ENCODE measurements at places on chromosomes 7 and 10.

GRCh38 chr10:123382491-123382890 is 228.3 kb downstream of the BUB3 start:
- no peak for DNase-seq

DNA sequence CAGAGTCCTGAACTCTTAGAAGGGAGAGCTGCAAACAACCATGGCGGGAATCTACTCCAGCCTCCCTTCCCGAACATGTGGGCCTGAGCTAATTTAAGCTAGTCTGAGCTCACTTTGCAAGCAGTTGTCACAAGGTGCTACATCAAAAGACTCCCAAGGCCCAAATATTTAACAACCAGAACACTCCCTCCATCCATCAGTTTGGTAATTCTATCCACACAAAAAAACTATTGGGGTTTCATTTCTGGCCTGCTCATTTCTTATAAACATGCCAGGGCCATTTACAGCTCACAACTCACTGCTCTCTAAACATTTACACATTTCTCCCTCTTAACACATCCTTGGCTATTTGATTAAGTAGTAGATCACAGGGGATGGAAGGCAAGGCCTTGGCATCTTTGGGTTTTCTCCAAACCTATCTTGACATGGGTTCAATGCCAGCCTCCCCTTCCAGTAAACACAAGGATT is 263.4 kb downstream of the KCNMA1 start:
- no peak for DNase-seq

GRCh38 chr7:106775552-106775936 is 89.5 kb upstream of the PIK3CG start:
- no peak for DNase-seq

DNA sequence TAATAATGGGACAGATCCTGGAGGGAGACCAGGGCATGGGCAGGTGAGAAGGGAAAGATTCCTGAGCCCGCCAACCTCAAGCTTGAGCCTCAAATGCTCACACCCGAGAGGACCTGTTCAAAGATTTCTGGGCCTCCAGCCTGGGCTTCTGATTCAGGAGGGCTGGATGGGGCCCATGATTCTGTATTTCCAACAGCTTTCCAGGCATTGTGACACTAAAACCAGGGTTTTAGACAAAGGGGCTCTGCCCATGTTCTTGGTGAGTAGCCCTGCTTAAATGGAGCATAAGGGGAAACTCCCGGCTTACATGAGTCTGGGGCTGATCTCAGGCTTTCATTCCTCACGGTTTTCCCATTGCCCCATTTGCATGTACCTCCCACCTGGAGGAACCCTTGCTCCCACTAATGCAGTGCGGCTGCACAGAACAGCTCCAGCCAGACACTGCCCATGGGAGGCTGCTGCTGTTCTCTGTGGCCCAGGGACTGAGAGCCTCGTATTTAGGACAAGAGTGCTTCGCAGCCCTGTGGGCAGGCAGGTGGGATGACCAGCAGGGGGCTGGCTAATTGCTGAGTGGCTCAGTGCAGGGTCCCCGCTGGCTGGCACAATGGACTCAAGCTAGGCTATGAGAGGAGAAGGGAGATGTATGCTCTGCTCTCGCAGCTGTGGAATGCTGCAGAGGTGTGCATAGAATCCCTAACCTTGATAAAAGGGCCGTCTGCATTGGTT is 135.3 kb upstream of the COBL start:
- DNase-seq, result no peak

- DNase-seq, result no peak
Measured at GRCh38 chr7:69934144-69934903, 336.0 kb downstream of the AUTS2 start.

Measured in GM04503 (cell line).